ENCODE measurements at places on chromosomes 12 and 14.

- DNase-seq: no peak
These were observed 125.5 kb downstream of the MDGA2 start for GRCh38 chr14:47549886-47550285.

DNA sequence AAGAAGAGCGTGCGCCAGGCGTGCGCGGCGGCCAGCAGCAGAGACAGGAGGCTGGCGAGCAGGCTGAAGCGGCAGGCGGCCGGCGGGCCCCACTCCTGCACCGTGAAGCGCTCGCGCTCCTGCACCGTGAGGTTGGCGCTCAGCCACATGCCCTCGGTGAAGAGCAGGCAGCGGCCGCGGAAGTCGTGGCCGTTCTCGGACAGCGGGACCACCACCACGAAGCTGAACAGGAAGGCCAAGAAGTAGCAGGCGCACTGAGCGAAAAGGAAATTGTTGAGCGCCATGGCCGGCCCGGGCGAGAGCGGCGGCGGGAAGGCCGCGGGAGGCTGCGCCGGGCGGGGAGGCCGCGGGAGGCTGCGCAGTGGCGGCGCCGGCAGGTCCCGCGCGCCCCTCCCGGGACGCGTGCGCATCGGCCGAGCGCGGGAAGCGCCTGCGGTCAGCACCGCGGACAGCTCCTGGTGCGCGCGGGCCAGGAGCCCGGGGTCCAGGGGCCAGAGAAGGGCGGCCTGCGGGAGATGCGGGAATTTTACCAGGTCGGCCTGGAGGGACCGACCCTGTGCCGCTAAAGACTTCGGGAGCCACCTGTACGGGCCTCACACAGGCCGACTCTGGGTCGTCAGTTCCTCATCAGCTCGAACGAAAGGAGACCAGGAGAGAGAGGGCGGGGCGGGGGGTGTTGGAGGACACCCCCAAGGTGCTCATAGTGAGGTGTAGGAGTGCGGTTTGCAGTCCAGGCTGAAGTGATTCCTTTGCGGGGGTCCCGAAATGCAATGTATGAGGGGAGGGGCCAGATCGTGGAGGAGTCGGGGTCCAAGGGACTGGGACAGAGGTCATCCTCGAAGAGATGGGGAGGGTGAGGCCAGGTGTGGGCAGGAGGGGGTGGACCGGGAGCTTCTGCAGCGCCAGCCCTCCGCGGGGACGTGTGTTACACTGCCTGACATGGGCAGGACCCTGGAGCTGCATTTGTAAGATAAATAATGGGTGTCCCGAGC is at the start of gene TMEM179:
TMEM179 (minus strand) TSS at position 315 of the 992 bp plus-strand sequence; CDS start at position 284, 31 bp downstream.
- no peak for DNase-seq

GRCh38 chr14:105745433-105746123 is 219.2 kb downstream of the TMEM121 start:
- DNase-seq: no peak

GRCh38 chr12:127101076-127101475 is 1165.9 kb upstream of the TMEM132C start:
- DNase-seq: no peak
